CD4-positive, alpha-beta T cell treated with Interleukin-6 at 100 ng/mL for 8 hours (primary cell): ENCODE measurements at places on chromosomes 12 and 14.

- no peak for DNase-seq
These were observed 39.2 kb upstream of the BMAL2 start for GRCh38 chr12:27293463-27293862.

DNA sequence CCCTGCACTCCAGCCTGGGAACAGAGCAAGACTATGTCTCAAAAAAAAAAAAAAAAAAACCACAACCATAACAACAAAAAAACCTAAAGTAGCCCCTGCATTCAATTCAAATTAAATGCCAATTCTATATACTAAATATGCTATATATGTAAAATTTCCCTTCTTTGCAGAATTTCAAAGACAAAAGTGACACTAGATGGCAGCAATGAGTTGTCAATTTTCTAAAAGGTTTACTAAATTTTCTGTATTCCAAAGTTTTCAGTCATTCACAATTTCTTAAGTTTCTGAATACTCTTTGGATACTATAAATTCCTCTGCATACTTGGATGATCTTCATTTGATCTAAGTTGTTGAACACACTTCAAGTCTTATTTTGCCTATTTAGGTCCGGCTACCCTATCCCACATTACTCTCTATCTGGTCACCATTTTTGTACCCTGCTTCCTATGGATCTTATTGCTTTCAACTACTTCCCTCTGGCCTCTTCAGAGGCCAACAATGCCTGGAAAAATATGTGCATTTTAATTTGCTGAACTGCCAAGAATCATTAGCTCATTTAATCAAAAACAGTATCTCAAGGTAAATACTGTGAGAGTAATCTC, 27.9 kb downstream of the HNRNPC start:
- DNase-seq = no peak

- peak; percentile 8 for DNase-seq
These were observed 890 bp downstream of the TEP1 start for GRCh38 chr14:20412411-20412810.

DNA sequence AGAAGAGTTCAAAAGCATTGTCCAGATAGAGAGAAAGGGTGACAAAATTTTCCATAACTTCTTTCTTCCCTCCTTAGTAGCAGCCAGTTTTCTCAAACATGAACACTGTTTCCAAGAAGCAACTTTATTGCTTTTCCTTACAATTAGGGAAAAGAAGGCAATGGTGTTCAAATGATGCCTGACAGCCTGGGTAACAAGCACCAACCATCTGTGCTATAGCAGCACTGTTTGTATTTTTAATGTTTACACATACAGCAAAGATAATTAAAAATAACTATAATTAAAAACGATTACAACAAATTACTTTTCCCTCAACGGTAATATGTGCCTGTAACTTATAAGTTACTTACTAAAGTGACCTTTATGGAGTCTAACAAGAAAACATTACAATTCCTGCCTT, 450.6 kb upstream of the LMO3 start:
- no peak for DNase-seq

GRCh38 chr12:69170293-69170692, 69.1 kb upstream of the CPSF6 start:
- DNase-seq = no peak

DNA sequence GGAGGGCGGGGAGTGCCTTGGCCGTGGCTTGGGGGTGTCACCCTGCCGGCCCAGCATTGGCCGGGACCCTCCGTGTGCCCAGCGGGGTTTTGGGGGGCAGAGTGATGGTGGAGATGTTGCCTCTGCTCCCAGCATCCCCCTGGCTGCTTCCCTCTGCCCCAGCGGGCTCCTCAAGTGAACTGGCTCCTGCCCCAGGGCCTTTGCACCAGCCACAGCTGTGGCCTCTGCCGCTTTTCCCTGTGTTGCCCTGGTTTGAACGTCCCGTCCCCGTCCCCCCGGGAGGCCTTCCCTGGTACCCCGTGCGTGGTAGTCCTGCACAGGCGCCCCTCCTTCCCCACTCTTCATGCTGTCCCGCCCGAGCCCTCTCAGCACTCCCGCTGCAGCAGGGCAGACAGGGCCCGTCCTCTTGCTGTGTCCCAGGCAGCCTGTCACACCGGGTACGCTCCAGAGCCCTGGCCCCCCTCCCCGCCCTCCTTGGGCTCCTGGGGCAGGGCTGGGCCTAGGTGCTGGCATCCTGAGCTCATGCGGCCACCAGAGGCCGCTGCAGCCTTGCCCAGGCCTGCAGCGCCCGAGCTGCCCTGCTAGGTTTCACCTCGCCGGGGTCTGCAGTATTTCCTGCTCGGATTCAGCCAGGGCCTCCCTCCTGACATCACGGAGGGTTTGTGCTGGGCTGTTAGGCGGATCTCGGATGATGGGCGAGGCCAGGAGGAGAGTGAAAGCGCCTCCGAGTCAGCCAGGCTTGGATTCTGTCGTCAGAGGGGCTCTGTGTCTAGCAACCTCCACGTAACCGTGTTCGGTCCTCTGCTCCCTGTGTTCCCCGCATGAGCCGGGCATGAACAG, 9.5 kb downstream of the NOC4L start:
- DNase-seq = peak; percentile 65

GRCh38 chr14:87325741-87326140, 667.2 kb downstream of the GALC start:
- no peak for DNase-seq

- DNase-seq = no peak
These were observed 921.2 kb upstream of the FOXG1 start for GRCh38 chr14:27845241-27845850.

GRCh38 chr14:51081209-51081608, 13.7 kb downstream of the TRIM9 start:
- no peak for DNase-seq

DNA sequence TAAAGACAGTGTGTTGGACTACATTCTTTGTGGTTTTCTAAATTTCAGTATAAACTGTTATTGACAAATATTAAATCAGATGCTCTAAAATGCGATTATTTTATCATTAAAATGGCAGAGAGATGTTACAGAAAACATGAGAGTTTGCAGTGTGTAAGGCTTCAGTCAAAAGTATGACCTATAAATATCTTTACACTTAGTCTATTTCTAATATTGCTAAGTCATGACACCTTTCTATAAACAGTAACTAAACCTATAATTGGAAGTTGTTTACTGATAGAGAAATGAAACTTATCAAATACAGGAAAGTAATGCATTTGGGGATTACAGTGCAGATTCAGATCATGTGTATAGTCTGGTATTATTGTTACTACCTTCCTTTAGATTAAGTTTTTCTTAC, 68.9 kb upstream of the YARS2 start:
- DNase-seq = no peak

DNA sequence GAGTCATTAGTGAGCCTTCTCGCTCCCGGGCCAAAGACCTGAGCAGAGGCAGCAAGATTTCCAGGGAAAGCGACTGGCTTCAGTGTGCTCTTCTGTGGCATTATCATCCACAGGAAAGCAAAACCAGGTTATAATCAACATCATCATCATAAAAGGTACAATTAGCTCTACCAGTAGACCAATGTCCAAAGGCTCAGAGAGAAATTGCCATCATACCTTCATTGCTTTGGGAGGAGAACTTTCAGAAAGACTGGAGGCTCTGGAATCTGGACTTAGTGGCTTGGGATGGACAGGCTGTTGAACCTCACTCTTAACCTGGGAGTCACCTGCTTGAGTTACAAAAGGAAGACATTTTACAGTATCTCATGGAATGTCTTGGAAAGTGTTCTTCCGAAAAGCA, 25.1 kb upstream of the CERS5 start:
- no peak for DNase-seq

- DNase-seq = no peak
These were observed 81.8 kb upstream of the CCDC198 start for GRCh38 chr14:57575482-57575881.

- no peak for DNase-seq
These were observed 425.8 kb downstream of the RAD51B start for GRCh38 chr14:68245146-68246073.

GRCh38 chr12:9619411-9620179, 11.9 kb upstream of the KLRB1 start:
- DNase-seq = no peak

DNA sequence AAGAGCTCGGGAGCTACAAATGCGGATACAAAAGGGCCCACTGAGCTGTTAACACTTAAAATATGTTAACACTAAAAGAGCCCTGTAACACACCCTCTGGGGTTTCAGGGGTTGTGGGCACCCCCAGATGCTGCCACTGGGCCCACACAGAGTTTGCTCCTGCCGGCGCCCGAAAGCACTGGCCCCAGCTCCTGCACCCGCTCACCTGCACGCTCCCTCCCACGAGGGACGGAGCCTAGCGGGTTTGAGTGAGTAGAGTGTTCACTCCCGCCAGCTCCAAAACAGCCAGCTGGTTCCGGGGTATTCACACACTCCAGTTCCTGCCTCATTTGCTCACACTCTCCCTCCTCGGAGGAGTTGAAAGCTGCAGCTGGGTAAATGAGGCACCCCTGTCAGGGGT, 357.7 kb downstream of the ETNK1 start:
- DNase-seq = no peak

DNA sequence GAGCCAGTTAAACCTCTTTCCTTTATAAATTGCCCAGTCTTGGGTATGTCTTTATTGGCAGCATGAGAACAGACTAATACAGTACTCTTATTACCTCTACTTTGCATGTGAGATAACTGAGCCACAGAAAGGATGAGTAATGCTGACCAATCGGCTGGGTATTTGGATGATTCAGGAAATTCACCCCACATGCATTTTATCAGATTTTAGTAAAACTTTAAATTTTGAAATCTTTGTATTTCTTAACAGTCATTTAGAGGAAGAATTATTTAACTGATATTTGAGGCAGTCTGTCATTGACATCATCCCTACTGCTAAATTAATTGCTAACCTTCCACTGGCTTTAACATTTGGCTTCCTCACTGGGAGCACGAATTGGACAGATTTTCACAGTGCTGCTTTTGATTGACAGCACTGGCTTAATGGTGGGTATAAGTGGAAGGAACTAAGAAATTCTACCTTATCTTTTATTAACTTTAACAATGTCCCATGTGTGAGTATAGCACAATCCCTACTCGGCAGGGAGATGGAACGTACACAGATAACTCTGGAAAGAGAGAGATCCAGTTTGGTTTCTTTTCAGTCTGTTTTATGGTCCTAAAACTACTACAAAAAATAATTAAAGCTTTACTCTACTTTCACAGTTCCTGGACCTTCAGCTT, 261.0 kb downstream of the DACT1 start:
- DNase-seq = no peak

- no peak for DNase-seq
These were observed 13.1 kb downstream of the AKAP6 start for GRCh38 chr14:32341947-32342846.

DNA sequence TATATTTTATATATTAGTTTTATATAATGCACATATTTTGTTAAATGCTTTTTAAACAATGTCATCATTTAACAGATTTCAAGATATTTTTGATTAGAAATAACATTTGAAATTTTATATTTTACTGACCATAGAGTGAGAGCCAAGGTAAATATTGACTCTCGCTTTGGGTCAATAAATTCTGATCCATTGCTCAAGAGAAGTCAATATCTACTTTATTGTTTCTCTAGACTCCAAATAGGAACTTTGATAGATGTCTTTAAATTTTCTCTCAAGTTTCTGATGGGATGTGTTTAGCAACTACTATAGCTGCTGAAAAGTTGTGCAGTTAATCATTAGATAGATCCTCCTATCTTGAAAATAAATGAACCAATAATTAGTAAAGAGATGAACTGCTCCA, 61.4 kb upstream of the ATXN7L3B start:
- no peak for DNase-seq

GRCh38 chr14:68637106-68638021, 155.5 kb downstream of the ZFP36L1 start:
- DNase-seq = no peak

DNA sequence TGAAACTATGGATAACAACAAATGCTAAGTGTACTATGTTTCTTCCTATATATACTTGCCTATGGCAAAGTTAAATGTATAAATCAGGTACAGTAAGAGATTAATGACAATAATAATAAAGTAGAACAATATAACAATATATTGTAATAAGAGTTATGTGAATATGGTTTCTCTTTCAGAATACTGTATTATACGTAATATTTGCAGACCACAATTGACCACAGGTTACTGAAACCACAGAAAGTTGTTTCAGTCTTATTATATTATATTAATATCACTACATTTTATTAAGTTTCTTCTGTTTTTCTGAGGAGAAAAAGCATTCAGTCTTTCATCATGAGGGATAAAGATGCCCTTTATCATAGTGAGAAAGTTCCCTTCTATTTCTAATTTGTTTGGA, 131.2 kb downstream of the EML1 start:
- no peak for DNase-seq

GRCh38 chr12:4308334-4308950, 12.6 kb upstream of the TIGAR start:
- no peak for DNase-seq

- no peak for DNase-seq
These were observed 17.0 kb downstream of the ANO6 start for GRCh38 chr12:45232756-45233372.

- DNase-seq = no peak
These were observed 9.0 kb upstream of the NUMB start for GRCh38 chr14:73467377-73467776.

DNA sequence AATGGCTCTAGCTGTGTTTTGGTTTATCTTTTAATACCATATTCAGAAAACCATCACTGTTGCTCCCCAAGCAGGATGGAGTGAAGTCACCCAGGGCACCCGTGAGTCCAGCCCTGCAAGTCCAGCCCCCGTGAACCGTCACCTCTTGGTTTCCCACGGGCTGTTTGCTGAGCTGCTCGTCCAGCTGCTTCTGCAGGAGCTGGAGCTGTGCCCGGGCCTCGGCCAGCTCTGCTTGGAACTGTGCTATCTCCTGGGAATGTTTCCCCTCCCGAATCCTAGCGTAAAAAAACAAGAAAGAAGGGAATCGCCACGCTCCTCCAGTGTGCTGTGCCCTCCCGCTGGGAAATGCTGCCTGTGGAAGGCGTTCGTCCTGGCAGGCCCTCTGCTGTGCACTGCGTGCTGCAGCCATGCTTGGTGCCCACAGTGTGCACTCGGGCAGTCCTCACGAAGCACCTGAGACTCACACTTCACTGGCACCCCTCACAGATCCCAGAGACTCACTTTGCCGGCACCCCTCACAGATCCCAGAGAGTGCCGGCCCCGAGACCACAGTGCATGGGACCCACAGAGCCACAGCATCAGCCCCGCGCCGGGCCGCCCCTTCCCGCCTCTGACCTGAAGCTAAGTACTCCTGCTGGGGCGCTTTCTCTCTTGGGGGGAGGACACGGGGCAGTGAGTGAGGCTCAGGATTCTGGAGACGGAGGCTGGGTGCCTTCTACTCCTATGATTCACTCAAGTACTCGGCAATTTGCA, 15.4 kb upstream of the ANKLE2 start:
- no peak for DNase-seq

GRCh38 chr12:132329036-132329719, at the start of gene GALNT9:
Gene GALNT9 (minus strand): TSS chr12:132329589. CDS start chr12:132329203, 386 bp downstream.
- no peak for DNase-seq

GRCh38 chr12:599756-600155, 63.5 kb downstream of the NINJ2 start:
- no peak for DNase-seq

DNA sequence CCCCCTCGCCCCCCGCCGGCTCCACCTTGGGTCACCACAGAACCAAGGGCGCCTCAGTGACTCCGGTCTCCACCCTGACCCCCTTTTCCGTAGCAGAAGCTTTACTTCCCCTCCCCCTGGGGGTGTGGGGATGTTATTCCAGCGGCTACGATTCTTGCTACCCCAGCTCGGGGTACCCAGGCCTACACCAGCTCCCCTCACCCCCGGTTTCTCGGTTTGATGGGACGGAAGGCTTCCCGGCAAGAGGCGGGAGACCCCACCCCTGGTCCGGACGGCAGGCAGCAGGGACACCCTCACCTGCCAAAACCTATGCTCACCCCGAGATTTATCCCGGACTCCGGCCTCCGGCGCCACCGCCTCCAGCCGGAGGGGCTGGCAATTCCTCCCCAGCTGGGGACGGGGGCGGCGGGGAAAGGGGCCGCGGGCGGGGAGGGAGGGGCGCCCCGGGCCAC, 619 bp downstream of the RAB15 start:
- no peak for DNase-seq
